ENCODE measurements at places on chromosomes 7 and 10. TPM values are rescaled to one million over a fixed set of nuclear protein-coding genes. Genes with fewer than 3 reads are reported as not detected.

Gene LIPJ
- 10.4 TPM for polyA plus RNA-seq

Gene RET
- polyA plus RNA-seq = 5.1 TPM

Gene PRKCQ
- polyA plus RNA-seq = 2.9 TPM

Gene FOXP2
- polyA plus RNA-seq = 3.8 TPM

Gene ANKRD7
- 1,292 TPM for polyA plus RNA-seq

Gene BICC1
- polyA plus RNA-seq = 8.7 TPM

Gene RNF32
- 159 TPM for polyA plus RNA-seq

Gene DLD
- polyA plus RNA-seq = 63.7 TPM

Gene EDRF1
- 66.7 TPM for polyA plus RNA-seq

Gene CLCN1
- polyA plus RNA-seq = 2.7 TPM

Gene CCNY
- polyA plus RNA-seq = 380 TPM

Gene BTBD16
- polyA plus RNA-seq = 21.3 TPM

Gene EEPD1
- polyA plus RNA-seq = 11.8 TPM

Gene GNGT1
- polyA plus RNA-seq = not detected
